ENCODE measurements at places on chromosomes 3 and 15. TPM values are rescaled to one million over a fixed set of nuclear protein-coding genes. Genes with fewer than 3 reads are reported as not detected.

BCL2A1 gene
- total RNA-seq: not detected

EDEM1 gene
- 17.9 TPM for total RNA-seq

GRCh38 chr3:190855151-190855550 is 7.3 kb downstream of the GMNC start:
- DNase-seq: no peak

DNA sequence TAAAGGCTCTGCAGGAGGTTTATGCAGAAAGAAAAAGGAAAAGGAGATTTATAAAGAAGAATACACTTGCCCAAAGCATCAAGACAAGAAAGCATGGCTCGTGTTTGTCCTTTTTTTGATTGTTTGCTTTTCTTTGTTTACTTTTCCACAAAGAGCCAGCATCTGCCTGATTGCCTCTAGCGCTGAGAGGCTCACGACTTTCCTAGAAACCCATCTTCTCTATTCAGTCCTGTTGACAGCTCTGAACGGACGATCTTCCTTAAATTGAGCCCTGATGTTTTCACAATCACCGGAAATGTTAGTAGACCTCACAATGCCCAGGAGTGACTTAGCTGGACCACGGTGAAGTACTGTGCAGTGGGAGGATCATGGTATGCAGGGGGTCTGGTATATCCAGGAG is 12.4 kb downstream of the GP5 start:
- DNase-seq: peak; percentile 68

GRCh38 chr3:73573204-73573603 is 51.5 kb downstream of the PDZRN3 start:
- DNase-seq: no peak

- no peak for DNase-seq
Measured at GRCh38 chr3:24359102-24359501, 135.5 kb downstream of the THRB start.

- no peak for DNase-seq
Measured at GRCh38 chr3:44340058-44340395, 1.5 kb downstream of the TCAIM start.

GRCh38 chr3:16738451-16738850 is 133.2 kb upstream of the DAZL start:
- DNase-seq: no peak

DNA sequence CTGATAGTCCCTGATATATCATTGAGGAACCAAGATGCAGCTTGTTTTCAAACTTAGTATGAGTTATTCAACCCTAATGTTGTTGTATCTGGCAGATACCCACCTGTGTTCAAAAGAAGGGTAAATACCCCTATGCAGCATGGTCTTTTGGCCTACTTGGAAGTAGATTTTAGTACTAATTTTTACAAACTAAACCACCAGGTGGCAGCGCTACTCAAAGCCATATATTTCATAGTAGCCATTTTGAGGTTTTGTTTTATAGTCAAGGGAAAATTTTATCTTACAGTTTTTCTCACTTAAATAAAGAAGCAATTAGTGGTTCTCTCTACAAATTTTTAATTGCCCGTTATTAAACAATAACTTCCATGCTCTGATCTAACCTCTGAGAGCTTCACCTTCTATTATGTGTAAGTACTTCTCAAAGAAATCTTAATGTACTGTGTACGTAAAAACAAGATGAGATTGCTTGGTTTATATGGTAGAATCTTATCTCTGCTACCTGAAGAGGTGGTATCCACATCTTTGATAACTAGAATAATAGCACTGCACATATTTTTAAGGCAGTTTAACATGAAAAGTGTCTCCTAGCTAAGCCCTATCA is 31.5 kb upstream of the MLF1 start:
- DNase-seq: no peak

SLC2A2 gene
- not detected for total RNA-seq

- DNase-seq: no peak
Measured at GRCh38 chr15:77796046-77796729, 163.5 kb upstream of the LINGO1 start.

DNA sequence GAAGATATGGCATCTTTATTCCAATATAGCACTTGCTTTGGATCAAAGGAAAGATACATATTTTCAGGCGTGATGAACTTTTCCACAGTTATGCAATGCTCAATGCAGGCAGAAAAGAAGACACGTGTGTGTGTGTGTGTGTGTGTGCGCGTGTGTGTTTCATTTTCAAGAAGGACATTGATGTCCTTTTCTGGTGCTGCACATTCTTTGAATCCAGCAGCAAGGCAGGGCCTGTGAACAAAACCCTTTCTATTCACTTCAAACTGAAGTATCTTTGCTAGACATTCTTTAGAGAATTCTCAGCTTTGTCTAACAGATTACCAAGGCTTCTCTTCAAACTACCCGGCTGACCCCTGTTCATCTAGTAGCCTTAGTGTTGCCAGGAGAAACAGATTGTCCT is 124.6 kb downstream of the CD47 start:
- no peak for DNase-seq

Data from esophagus muscularis mucosa (tissue), 4 donors.